ENCODE measurements at places on chromosomes 6 and 20.
A peak's percentile ranks its signal among the peaks of the same experiment; 100 is the strongest.

GRCh38 chr6:2524090-2524489 lies 226.6 kb downstream of the MYLK4 start:
- no peak for DNase-seq

GRCh38 chr6:169589699-169590257 lies 112.1 kb downstream of the WDR27 start:
- peak; percentile 12 for DNase-seq

DNA sequence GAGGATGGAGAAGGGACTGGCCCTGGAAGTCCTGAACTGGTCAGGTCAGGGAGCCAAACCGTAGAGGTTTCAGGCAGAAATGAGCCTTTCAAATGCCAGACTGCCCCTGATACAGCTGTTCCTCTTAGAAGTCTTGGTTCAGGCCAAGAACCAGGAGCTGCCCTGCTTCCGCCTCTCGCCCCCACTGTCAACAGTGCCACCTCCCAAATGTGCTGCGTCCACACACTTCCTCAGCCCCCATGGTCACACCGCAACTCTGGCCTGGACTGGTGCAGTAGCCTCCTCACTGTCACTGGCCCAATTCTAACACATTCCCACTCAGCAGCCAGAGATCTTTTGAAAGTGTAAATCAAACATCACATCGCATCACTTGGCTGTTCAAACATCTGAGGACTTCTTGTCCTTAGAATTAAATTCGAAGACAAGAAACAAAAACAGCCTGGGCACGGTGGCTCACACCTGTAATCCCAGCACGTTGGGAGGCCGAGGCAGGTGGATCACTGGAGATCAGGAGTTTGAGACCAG lies 69.7 kb downstream of the STK35 start:
- no peak for DNase-seq

DNA sequence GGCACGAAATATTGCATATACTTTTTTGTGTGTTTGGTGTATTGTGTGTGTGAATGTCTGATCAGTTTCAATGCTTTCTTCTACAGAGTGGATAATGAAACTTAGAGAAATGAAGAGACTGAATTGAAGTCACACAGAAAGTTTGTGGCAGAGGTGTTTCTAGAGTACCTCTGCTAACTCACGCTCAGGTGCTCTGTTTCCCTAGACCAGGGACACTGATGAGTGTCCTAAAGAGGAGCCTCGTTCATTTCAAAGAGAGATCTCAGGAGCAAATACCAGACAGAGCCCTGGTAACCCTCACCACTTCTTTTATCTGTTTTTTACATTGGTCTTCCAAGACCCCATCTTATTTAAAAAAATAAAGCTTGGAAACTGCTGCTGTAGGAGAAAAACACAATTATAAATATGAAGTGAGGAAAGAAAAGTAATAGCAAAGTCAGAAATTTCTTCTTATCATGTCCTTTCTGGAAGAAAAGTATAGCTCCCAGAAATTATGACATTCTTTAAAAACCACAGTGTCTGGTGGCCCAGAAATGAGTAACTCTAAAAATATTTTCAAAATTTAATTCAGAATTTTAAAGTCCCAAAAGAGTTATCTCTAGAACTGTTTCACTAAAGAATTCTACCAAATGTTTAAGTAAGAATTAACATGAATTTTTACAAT lies 720.6 kb downstream of the RFPL4B start:
- DNase-seq = no peak

- DNase-seq = no peak
Observed at GRCh38 chr6:4584801-4585200, 191.4 kb upstream of the CDYL start.

DNA sequence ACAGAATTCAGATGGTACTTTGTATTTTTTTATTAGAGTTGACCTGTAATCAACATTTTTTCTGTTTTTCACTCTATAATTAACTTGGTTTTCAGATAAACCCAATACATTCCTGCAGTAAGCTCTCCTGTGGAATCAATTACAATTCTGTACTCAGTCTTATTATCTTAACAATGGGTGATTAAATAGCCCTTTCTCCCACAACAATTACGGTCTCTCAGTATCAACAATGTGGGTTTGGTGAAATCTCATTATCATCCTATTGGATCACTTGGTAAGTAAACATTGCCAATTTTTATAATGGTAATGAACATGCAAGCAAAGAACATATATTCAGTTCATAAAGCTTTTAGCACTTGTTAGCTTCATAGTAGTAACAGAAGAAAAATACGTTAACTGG lies 438.9 kb upstream of the EPHA7 start:
- DNase-seq = no peak

- DNase-seq = no peak
Observed at GRCh38 chr6:159914565-159914923, 23.8 kb downstream of the MAS1 start.

DNA sequence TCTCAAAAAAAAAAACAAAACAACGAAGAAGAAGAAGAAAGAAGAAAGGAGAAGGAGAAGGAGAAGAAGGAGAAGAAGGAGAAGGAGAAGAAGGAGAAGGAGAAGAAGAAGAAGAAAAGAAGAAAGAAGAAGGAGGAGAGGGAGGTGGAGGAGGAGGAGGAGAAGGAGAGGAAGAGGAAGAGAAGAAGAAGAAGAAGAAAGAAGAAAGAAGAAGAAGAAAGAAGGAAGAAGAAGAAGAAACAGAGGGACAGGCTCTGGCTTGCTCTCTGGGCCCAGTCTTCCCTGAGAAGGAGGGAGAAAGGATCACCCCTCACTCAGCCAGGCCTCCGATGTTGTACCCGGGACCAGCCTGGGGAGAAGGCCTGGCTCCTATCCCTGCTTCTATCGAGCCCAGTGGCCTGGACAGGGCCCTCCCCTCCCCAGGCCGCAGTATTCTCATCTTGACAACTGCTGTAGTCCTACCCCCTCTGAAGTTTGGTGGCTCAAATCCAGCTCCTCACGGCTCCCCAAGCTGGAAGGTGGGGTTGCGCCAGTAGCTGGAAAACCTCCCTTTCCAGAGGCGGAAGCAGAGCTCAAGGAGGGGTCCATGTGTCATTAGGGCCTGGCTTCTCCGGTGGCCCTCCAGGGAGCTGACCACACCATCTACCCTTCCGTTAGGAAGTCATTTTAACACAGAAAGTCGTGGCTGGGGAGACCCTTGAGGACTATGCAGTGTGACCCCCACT lies 18.9 kb downstream of the C6orf132 start:
- DNase-seq = no peak

DNA sequence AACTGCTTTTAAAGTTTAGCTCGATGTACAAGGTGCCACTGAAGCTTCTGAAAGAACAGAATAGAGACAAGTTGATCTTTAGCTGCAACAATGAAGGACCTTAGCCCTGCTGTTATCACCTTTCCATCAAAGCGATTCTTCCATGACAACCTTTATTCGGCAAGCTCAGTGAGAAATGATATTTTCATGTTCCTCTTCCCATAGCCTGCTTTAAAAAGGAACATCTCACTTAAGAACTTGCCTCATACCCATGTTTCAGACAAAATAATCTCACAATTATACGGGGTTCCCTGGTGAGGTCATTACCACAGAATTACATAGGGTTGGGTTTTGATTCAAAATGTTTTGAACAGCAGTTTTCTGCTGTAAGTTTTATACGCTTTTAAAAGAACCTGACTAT lies 264.2 kb downstream of the THBS2 start:
- no peak for DNase-seq

GRCh38 chr20:10078403-10078802 lies 43.6 kb downstream of the ANKEF1 start:
- no peak for DNase-seq

GRCh38 chr20:49690899-49691620 lies 22.6 kb downstream of the B4GALT5 start:
- no peak for DNase-seq

DNA sequence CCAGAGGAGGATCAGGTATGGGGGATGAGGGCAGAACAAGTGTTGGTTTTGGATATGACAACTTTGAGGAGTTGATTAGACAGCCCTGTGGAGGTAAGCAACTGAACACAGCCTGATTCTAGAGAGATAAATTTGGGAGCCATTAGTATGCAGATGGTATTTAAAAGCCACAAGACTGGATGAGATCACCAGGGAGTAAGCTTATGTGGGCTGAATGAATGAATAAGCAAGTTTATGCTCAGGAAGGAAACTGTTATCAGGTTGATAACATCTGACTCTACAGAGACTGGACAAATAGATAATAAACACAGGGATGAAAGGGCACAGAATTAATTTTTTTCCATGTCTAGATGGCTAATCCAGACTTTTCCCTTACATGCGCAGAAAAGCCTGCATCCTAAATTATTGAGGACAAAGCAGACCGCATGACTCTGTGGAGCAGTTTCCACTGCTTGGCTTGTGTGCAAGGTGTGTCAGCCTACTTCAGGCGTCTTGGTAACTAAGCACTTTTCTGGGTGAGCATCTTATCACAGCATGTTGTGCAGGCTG lies 150.6 kb downstream of the GJA10 start:
- DNase-seq = no peak

DNA sequence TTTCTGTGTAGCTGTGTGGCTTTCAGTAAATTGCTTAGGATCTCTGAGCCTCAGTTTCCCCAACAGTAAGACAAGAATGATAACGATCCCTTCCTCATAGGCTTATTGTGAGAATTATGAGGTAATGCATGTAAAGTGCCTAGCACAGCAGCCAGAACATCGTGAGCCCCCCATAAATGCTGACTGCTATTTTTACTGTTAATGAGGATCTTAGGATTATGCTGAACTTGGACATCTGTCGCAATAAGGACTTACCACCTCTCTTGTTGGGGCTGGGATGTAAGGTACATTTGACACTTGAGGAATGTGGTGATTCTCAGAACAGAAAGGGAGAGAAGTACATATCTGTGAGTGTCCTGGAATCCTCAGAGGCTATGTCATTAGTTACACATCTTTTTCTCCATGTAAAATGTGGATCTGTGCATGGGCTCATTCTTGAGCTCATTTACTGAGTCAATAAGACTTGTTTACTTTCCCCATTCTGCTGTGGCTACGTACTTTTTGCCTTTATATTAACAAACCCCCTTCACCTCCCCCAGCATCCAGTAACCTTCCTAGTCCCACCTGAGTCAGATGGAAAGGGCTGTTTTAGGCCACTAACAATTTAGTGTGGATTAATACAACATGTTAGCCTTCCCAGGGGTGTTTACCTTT lies 64.4 kb upstream of the PLEKHG1 start:
- DNase-seq = no peak

GRCh38 chr6:27545271-27546046 lies 72.6 kb upstream of the ZNF184 start:
- peak; percentile 97 for DNase-seq

- DNase-seq = no peak
Observed at GRCh38 chr6:20644667-20645370, 110.6 kb downstream of the CDKAL1 start.

GRCh38 chr6:107473660-107474059 lies 14.3 kb upstream of the PDSS2 start:
- DNase-seq = no peak

DNA sequence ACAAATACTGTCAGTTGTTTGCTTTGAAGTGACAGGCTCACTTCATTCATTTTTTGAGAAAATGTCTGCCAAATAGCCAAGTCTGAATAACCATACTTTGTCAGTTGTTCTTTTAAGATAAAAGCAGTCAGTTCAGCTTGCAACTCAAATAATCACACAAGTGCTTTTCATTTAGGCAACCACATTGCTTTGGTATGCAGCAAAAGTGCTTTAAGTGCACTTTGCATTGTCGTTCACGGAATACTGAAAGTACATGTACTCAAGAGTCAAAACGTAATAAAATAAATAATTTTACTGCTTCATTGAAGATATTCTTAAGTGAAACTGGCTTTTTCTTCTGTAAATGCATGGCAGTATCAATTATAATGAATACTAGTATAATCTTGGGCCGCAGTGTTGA lies 107.2 kb downstream of the MMS22L start:
- DNase-seq = no peak

- no peak for DNase-seq
Observed at GRCh38 chr6:40393641-40394040, 193.5 kb downstream of the LRFN2 start.

DNA sequence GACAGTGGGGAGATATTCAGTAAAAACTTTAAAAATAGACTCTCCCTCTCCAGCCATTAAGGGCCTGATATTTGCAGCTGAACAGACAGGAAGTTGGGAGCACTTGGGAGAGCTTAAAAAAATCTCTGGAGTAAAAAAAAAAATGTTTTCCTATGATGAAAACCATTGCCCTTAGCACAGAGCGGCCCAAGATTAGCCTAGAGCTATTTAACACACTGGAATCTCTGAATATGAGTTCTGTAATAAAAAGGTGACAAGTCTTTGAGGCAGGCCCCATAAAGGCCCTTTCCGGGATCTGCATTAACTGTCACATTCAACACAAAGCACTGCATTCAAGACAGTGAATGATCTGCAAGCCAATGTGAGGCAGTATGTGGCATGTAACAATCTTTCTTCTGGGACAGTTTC lies 393.7 kb downstream of the ZFAND3 start:
- no peak for DNase-seq

GRCh38 chr20:24027229-24027628 lies 38.6 kb upstream of the GGTLC1 start:
- no peak for DNase-seq

- no peak for DNase-seq
Observed at GRCh38 chr6:122407712-122408111, 8.3 kb downstream of the HSF2 start.

DNA sequence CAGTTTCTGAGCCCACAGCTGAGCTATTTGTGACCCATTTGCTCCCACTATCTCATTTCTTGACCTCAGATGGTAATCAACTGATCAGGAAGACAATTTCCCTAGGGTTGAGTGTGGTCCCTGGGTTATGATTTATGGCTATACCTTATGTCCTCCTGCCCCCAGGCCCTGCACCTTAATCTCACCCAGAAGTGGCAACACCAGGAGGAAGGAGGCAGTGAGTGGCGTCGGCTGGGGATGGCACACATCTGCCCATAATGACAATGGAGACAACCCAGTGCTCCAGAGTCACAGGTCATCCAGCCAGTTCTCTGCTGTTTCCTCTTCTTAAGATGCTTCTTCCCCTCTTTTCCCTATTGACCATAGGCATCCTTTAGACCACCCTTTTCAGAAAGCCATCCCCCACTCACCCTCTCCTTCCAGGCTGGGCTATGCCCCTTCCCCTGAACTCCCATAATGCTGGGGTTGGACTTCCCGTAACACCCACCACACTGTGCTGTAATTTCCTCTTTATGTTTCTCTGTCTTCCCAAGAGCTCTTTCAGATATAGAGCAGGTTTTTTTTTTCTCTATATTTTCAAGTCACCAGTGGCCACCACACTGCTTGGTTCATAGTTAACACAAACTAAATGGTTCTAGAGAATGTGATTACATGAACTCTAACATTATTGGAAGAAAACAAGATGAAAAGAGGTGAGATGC lies 8.0 kb downstream of the TRIM10 start:
- no peak for DNase-seq

DNA sequence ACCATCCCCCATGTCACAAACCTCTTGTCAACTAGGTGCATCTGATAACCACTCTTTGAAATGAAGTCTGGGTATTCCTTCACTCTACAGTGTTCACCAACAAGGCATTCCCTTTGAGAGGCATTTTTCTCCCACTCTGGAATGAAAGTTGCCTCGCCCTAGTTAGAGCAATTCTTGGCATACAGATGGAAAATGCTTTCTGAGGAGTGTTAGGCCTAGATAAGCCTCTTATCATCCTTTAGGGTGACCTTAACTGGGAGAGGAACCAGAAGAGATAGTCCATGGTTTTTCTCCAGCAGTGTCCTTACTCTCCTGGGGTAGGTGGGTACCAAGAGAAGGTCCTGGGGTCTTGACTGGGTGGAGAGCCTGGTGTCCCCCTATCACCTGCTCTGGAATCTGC lies 14.8 kb downstream of the CLIC5 start:
- no peak for DNase-seq
